ENCODE measurements at places on chromosomes 3 and 15.
A peak's percentile ranks its signal among the peaks of the same experiment; 100 is the strongest.

DNA sequence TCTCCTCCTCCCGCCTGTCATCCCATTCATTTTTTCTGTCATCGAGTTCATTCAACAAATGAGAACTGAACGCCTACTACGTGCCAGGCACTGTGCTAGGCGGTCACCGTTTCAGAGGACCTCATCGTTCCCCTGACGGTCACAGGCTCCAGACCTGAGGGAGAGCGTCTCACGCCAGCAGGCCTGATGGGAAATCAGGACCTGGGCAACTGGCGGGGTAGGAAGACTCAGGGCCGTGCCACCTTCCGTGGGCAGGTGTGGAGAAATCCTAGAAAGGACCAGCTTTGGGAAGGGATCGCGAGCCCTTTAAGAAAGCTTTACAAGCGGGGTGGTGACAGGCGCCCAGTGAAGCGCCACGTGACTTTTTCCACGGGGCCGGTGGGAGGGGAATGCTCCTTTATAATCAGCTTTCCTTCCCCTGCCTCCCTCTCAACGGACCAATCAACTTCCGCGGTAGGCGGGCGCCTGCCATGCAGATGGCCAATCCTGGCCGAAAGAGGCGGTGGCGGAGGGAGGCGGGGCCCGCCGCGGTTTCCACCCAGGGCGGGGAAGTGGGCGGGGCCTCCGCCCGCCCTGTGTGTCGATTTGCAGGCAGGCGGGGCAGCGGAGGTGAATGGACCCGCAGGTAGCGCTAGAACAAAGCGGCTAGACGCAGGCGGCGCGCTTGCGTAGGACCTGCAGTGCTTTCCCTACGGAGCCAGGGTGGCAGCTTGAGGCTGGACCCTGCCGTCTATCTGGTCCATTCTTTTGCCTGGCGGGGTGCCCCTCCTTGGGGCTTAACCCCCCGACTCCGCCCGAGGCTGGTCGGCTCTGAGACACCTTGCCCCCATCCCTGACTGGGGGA is 819 bp upstream of the DUSP7 start:
- DNase-seq, result peak; percentile 98

DNA sequence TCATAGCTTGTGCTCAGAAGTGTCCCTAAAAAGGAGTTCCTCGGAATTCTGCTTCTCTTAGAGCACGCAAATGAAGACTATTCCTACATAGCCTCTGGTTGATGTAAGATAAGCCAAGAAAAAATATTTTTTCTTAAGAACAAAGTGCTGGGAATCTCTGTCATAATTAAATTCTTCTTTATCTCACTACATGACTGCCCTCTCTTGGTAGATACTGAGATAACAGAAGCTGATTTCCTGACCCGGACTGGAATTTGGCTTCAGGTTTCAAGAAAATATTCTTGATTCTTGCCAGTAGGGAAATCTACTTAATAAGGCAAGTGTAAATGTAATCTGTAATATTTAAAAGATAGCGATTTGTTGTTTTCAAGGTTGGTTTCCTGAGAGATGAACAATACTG is 31.3 kb upstream of the SETMAR start:
- DNase-seq, result no peak

GRCh38 chr3:111998636-111999483 is at the start of gene TAGLN3:
Gene TAGLN3 (plus strand): TSS chr3:111998922. CDS start chr3:111999423, 501 bp downstream.
- no peak for DNase-seq

- DNase-seq, result no peak
Observed at GRCh38 chr15:39651295-39651694, 70.4 kb downstream of the THBS1 start.

DNA sequence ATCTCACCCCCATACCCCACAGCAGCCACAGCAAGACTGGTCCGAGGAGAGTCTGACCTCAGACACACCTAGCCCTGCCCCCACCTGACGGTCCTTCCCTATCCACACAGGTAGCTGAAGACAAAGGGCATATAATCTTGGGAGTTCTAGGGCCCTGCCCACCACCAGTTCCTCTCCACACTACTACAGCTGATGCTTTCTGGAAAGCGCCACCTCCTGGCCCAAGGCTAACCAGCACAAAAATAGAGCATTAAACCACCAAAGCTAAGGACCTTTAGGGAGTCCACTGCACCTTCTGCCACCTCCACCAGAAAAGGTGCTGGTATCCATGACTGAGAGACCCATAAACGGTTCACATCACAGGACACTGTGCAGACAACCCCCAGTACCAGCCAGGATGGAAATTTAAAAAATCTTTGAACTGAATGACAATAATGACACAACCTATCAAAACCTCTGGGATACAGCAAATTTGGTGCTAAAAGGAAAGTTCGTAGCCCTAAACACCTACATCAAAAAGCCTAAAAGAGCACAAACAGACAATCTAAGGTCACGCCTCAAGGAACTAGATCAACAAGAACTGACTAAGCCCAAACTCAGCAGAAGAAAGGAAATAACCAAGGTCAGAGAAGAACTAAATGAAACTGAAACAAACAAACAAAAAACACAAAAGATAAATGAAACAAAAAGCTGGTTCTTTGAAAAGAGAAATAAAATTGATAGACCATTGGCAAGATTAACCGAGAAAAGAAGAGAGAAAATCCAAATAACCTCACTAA is 122.1 kb upstream of the TPRG1 start:
- DNase-seq, result no peak

DNA sequence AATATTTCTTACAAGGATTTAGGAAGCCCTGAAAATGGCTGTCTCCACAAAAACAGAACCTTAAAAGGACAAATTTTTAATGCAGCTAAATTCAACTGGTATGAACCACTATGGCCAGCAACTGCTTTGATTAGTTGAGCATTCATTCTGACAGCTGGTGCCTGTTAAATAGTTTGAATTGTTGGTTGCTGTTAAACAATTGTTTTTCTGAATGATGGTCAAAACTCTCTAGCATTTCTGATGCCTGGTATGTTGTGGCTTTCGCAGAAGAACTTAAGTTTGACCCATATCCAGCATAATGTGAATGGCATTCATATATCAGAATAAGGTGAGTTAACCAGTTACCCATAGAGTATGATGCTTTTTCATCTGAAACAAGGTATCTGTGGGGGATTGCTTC is 138.4 kb downstream of the MEIS2 start:
- DNase-seq, result no peak

DNA sequence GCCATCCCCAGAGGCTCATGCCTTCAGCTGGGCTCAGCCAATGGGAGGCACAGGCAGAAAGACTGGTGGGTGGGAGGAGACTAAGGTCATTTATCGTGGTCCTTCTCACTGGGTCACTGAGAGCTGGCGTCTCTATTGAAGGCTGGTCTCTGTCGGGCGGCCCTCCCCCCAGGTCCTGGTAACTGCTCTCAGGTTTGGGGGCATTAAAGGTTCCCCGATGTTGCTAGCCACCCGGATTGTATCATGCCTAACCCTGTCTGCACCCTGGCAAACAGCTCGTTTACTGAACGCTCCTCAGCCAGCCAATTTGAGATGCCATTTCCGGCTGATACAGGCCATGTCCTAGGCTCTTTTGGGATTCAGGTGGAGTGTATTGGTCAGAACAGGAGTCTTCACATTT is 10.5 kb downstream of the SELENOS start:
- no peak for DNase-seq
